ACHN (cell line): ENCODE measurements at places on chromosomes 5 and 9.

DNA sequence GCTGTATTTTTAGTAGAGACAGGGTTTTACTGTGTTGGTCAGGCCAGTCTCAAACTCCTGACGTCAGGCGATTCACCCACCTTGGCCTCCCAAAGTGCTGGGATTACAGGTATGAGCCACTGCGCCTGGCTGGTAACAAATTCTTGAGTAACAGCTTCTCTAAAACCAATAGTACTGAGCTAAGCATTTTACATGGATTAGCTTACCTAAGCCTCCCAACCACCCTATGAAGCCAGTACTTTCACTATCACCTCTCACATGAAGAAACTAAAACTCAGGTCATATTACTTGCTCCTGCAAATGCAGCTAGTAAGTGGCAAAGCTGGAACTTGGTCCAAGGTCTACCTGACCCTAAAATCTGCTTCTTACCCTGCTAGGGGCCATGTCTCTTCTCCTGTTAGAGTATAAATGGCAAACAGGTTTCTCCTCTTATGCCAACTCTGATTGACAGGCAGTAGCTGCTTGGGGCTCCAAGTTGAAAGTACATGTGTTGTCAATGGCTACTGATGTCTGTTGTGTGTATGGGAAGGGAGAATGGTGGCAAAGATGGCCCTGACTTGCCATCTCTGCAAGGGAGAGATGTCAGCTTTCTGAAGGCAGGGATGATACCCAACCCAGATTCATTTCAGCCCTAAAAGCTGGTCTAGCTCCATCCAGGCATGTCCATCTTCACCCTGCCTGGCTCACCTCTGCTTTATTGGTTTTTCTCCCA lies 4.0 kb downstream of the PHF19 start:
- DNase-seq: no peak

DNA sequence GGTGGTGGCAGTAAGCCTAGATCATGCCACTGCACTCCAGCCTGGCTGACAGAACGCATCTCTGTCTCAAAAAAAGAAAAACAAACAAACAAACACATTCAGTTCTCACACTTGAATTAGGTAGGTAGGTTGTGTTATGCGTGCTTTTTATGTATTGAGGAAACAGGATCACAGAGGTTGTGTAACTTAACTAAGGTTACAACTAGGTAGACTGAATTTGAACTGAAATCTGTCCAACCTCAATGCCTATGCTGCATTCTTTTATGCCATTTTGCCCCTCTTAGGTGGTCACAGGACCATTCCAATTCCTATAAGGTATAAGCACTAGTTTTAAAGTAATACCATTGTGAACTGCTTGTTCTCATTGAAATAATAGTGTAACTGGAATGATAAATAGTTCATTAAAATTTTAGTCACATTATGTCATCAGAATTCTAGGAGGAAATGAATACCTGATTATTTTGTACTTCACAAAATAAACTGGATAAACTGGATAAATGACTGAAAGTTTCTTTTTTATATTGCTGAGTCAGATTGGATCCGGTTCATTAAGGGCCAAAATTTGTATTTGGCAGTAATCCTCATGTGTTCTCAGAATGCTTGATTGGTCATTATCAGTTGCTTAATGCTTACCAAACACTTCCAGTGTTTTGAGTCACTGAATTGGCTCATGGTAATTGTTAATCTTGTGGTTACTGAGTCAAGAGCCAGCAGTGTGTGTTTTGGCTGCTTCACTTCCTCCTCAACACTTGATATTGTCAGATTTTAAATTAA lies 7.1 kb downstream of the UBAP1 start:
- peak; percentile 89 for DNase-seq

DNA sequence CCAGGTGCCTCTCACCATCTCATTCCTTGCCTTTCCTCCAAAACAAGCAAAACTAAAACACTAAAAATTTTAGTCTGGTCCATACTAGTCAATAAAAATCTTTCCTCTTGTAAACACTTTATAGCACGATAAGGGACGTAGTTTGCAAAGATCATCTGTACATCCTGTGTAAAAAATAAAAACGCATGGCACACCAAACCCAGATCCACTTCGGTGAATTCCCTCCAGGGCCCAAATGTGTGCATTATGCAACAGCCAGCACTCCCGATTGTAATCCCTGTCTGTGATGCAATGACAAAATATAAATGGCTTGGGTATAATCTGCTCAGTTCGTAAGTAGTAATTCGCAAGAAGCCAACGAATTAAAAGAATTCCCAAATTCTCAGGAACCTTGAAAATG lies 1.4 kb downstream of the FAM169A start:
- DNase-seq: no peak

DNA sequence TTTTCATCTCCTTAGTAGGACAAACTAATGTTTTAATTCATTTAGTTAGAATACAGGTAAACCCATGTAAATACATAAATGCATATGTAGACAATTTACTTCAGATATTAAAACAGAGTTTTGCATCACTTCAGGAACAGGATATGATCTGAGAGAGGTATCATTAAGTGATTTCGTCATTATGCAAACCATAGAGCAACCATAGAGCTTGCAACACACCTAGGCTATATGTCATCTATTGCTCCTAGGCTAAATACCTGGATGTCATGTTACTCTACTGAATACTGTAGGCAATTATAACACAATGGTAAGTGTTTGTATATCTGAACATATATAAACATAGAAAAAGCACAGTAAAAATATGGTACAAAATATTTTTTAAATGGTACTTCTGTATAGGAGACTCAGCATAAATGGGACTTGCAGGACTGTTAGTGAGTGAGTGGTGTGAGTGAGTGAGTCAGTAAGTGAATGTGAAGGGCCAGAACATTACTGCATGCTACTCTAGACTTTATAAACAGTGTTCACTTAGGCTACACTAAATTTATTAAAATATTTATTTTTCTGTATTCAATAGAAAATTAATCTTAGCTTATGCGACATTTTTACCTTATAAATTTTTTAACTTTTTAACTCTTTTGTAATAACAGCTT lies 1377.5 kb upstream of the CDH9 start:
- DNase-seq: no peak

- DNase-seq: no peak
These were observed 2016.6 kb downstream of the MAT2B start for GRCh38 chr5:165521816-165522610.

- DNase-seq: peak; percentile 28
These were observed 790 bp upstream of the IARS1 start for GRCh38 chr9:92294297-92294676.

DNA sequence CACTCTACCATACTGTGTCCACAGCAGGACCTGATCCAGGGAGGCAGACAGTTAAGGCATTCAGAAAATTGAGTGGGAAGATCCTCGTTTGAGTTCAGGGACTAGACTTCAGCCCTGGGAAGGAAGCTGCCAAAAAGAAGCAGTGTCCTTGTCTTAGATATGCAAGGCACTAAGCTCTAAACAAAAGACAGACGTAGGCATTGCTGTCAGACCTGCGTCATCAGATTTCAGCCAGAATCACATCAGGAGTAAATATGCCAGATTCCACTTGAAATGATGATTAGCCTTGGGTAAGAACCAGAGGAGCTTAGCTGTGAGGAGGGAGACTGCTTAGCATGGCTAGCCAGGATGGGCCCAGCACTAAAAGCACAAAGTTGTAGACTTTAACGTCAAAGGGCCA lies 56.7 kb downstream of the MAMDC2 start:
- DNase-seq: no peak

GRCh38 chr5:149387081-149387631 lies 8.1 kb upstream of the IL17B start:
- no peak for DNase-seq

GRCh38 chr5:50574121-50574520 lies 92.3 kb upstream of the PARP8 start:
- no peak for DNase-seq

- no peak for DNase-seq
These were observed 10.3 kb upstream of the CRHBP start for GRCh38 chr5:76942581-76942980.

DNA sequence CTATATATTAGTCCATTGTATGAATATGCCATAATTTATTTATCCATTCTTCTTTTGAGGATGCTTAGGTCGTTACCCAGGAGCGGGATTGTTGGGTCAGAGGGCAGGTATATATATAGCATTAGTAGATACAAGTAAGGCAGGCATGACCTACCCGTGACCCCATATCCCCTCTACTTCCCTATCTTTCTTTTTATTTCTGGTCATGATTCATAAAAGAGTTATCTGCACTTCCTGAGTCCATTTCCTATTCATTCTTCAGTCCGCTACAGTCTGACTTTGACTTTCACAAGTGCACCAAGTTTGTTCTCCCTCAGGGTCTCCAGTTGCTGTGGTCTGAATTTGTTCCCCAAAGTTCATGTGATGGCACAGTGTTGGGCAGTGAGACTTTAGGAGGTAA lies 6.9 kb downstream of the RHOBTB3 start:
- no peak for DNase-seq
